Progenitor cell of endocrine pancreas (in vitro differentiated cells): ENCODE measurements at places on chromosomes 6 and 20. TPM values are rescaled to one million over a fixed set of nuclear protein-coding genes. Genes with fewer than 3 reads are reported as not detected.
A peak's percentile ranks its signal among the peaks of the same experiment; 100 is the strongest.

Gene JPH2
- 0.12 and 0.24 TPM in 2 replicates for total RNA-seq

DNA sequence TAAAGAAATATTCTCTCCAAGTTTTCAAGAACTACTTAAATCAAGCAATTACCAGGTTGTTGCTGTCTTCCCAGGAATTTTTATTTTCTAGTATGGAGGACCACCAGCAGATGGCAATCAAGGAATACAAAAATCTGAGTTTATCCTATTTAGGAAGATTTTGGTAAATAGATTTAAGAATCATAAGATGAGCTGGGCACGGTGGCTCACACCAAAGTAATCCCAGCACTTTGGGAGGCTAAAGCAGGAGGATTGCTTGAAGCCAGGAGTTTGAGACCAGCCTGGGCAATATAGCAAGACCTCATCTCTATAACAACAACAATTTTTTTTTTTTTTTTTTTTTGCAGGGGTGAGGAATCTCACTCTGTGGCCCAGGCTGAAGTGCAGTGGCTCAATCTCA lies 19.3 kb upstream of the SEC63 start:
- H3K36me3 ChIP-seq, result no peaks in the 10 kb centered on the region
- peaks cover 3% of the 10 kb centered on the region for H3K4me1 ChIP-seq
- H3K4me3 ChIP-seq, result no peak overlapping the region

DNA sequence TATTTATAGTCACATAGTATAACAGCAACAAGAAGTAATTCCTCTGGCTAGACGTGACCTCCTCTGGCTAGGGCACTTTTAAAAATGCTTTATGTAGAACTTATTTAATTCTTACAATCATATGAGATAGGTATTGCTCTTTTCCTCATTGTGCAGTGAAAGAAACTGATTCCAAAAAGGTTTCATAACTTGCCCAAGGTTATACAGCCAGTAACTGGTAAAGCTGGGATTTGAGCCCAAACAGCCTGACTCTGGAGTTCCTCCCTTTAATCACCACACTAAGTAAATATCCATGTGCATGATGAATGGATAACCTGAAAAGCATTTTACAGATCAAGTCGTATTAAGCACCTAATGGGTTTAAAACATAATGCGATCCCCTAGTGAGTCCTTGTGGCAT lies 214.6 kb downstream of the PRL start:
- no peak overlapping the region for H3K4me3 ChIP-seq
- H3K27me3 ChIP-seq, result no peaks in the 10 kb centered on the region
- DNase-seq, result no peak
- no peak overlapping the region for H3K27ac ChIP-seq

Gene FRK
- total RNA-seq, result 8.6 and 8.8 TPM in 2 replicates

DNA sequence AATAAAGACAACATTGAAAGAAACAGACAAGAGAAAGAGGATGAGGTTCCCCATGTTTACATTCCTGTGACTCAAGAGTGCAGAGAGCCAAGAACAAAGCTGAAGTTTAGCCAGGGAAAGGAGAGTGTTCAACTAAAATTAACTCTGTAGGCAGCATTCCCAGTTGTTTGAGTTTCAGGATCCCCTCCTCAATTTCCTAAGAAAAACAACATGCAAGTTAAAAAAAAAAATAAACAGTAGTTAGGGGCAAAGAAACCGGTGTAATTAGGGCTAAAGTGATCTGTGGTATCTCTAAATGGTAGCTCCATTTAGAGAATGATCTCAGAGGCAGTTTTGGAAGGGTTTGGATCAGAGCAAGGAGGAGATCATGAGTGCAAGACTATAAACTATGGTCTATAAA lies 30.9 kb upstream of the RAB23 start:
- no peak for DNase-seq
- peak overlapping the region; percentile 80 for H3K27ac ChIP-seq
- H3K4me3 ChIP-seq, result no peak overlapping the region
- H3K36me3 ChIP-seq, result no peaks in the 10 kb centered on the region

DNA sequence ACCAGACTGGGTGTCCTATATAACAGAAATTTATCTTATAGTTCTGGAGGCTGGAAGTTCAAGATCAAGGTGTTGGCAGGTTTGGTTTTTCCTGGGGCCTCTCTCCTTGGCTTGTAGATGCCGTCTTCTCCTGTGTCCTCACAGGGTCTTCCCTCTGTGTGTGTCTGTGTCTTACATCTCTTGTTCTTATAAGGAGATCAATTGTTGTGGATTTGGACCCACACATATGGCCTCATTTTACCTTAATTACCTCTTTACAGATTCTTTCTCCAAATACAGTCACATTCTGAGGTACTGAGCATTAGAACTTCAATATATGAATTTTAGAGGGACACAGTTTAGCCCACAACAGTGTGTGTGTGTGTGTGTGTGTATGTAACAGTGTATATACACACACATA lies 74.5 kb downstream of the EDN1 start:
- H3K4me1 ChIP-seq, result peaks cover 20% of the 10 kb centered on the region
- H3K27me3 ChIP-seq, result no peaks in the 10 kb centered on the region
- H3K4me3 ChIP-seq, result no peak overlapping the region
- H3K36me3 ChIP-seq, result peaks cover 2% of the 10 kb centered on the region
- H3K27ac ChIP-seq, result no peak overlapping the region
- no peak for DNase-seq

DNA sequence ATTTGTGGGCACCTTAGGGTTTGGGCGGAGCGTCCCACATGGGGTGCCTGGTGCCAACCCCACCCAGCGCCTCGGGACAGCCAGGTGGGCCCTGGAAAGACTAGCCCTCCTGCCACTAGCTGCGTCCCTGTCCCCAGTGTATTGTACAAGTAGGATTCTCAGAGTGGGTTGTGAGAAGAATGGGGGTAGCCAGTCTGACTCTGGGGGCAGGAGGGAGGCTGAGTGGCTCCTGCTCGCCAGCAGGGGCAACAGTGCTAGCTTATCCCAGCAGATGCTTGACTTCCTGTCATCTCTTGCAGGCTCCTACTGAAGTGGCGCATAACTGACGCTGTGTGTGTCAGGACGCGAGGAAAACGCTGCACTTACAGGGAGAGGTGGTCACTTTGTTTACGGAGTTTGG lies 9.3 kb downstream of the PSMA7 start:
- H3K27me3 ChIP-seq, result no peaks in the 10 kb centered on the region
- no peak overlapping the region for H3K4me3 ChIP-seq
- DNase-seq, result no peak
- H3K4me1 ChIP-seq, result no peaks in the 10 kb centered on the region

- H3K27me3 ChIP-seq, result no peaks in the 10 kb centered on the region
- no peak overlapping the region for H3K27ac ChIP-seq
- H3K36me3 ChIP-seq, result no peaks in the 10 kb centered on the region
Measured at GRCh38 chr6:18302561-18303439, 38.5 kb upstream of the DEK start.

DNA sequence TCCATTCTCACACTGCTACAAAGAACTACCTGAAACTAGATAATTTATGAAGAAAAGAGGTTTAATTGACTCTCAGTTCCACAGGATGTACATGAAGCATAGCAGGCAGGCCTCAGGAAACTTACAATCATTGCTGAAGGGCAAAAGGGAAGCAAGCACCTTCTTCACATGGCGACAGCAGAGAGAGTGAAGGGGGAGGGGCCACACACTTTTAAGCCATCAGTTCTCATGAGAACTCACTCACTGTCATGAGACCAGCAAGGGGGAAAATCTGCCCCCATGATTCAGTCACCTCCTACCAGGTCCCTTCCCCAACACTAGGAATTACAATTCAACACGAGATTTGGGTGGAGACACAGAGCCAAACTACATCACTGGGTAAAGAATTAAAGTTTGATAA lies 12.5 kb upstream of the ENPP1 start:
- DNase-seq, result no peak
- H3K4me1 ChIP-seq, result no peaks in the 10 kb centered on the region
- H3K4me3 ChIP-seq, result no peak overlapping the region
- no peaks in the 10 kb centered on the region for H3K27me3 ChIP-seq
- no peak overlapping the region for H3K27ac ChIP-seq

GRCh38 chr6:29483186-29483585 lies 4.6 kb downstream of the MAS1L start:
- no peak overlapping the region for H3K4me3 ChIP-seq
- peaks cover 2% of the 10 kb centered on the region for H3K27me3 ChIP-seq
- H3K36me3 ChIP-seq, result no peaks in the 10 kb centered on the region
- DNase-seq, result no peak

DNA sequence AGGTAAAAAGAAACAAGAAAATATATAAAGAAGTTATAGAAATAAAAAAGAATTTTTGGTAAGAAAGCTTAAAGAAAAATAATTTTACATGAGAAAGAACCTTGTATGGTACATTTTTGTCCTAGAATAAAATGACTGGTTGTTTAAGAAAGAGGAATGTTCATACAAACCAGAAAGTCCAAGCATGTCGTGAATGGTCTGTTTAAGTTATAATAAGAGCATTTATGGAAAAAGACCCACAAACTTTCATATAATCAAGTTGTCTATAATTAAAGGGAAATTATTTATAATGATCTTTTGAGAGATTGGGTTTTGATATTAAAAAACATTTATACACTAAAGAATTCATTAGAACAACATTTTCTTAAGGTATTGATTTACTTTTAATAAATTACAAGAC lies 27.8 kb upstream of the FAM110A start:
- no peaks in the 10 kb centered on the region for H3K4me1 ChIP-seq
- H3K27ac ChIP-seq, result no peak overlapping the region
- no peaks in the 10 kb centered on the region for H3K27me3 ChIP-seq
- DNase-seq, result no peak
- no peak overlapping the region for H3K4me3 ChIP-seq
- no peaks in the 10 kb centered on the region for H3K36me3 ChIP-seq

DNA sequence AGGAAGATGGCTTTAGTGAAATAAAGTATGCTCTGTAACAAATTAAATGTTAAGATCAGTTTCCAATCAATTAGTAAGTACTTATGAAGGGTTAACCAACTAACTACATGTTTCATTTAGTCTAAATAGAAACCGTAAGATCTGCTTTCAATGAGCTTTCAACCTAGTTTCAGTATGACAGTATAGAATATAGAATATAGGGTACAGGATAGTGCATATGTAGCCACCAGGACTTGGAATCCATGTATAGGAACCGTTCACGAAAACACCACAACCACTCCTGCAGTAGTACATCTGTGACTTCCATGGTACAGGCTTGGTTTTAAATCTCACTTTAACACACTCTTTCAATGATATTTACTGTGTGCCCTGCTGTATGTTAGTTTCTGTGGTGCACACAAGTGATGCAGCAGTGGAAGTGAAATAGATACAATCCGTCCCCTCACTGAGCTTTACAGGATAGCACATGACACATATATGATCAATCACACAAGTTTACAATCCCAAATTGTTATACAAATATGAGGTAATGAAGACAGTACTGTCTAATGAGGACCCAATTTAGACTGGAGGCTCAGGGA lies 479.7 kb upstream of the MARCKS start:
- H3K4me3 ChIP-seq, result no peak overlapping the region
- H3K4me1 ChIP-seq, result peaks cover 5% of the 10 kb centered on the region
- DNase-seq, result no peak
- no peaks in the 10 kb centered on the region for H3K27me3 ChIP-seq
- no peaks in the 10 kb centered on the region for H3K36me3 ChIP-seq

Gene DACT2
- 30.5 and 33.2 TPM in 2 replicates for total RNA-seq

DNA sequence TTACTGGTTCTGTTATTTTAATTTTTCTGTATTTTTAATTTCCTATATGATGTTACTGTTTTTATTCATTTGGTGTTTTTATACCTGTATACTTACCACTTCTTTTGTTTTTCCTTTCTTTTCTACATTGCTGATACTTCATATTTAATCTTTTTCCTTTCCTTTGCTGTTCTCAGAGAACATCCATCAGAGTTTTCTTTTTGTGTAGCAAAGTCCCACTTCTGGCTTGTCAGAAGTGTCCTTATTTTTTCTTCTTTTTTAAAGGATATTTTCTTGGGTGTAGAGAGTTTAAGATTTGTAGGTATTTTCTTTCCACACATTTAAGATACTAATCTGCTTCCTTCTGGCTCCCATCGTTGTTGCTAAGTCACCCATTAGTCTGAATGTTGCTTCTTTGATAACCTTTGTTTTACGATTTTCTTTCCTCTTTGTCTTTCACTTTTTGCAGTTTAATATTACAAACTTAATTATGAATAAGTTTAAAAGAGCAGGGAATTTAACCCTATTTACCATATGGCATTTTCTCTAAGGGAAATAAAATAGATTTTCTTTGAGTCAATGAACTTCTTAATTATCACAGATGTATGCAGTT lies 18.5 kb downstream of the CD2AP start:
- DNase-seq, result no peak
- peaks cover 22% of the 10 kb centered on the region for H3K4me1 ChIP-seq
- peaks cover 6% of the 10 kb centered on the region for H3K36me3 ChIP-seq
- no peak overlapping the region for H3K4me3 ChIP-seq
- no peaks in the 10 kb centered on the region for H3K27me3 ChIP-seq

Gene PDE7B
- 0.07 TPM in 1 of 2 replicates, not detected in the other for total RNA-seq

DNA sequence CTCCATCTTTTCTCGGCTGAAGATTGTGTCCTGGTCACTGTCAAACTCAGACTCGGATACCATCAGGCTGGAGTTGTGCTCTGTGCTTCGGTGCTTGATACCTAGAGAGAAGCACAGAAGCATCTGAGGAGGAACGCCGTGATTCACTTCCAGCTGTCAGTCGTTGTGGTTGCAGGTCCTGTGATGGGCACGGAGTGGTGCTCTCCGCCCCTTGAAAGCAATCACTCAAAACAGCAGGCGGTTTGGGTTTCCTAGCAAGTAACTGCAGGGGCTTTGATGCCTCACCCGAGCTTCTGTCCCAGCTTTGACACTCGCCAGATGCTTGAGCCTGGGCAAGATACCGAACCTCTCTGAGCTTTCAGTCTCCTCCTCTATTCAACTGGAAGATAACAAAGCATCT lies 52.5 kb downstream of the ALDH5A1 start:
- H3K27ac ChIP-seq, result no peak overlapping the region
- no peak overlapping the region for H3K4me3 ChIP-seq
- H3K4me1 ChIP-seq, result peaks cover 14% of the 10 kb centered on the region
- DNase-seq, result no peak
- no peaks in the 10 kb centered on the region for H3K36me3 ChIP-seq

DNA sequence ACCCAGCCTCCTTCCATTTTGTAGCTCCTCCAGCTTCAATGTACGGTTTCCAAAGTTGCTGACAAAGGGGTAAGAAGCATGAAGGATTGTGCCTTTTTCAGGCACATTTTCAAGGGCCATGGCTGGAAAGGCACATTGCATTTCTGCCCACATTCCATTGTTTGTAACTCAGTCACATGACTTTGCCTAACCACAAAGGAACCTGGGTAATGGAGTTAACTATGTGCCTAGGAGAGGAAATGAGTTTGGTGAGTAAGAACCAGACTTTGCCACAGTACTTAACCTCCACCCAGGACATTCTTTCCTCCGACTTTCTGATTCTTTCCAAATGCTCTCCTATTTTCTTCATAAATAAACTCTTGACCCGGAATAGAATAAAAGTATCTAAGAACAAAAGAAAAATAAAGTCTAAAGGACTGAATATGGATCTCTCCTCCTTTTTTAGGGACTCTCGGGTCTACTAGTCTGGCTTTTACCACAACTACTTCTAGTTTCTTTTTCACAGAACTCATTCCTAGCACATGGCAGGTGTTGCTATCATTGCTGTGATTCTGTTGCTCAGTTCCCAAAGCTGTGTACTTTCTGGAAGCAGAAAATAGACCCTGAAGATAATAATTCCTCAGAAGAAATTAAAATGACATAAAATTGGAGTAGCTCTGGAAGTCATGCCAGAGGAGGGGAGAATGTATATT lies 81.5 kb upstream of the ISM1 start:
- no peak for DNase-seq
- H3K27me3 ChIP-seq, result no peaks in the 10 kb centered on the region
- H3K4me1 ChIP-seq, result peaks cover 5% of the 10 kb centered on the region
- H3K4me3 ChIP-seq, result no peak overlapping the region
- H3K27ac ChIP-seq, result no peak overlapping the region
